Anterior cingulate cortex (tissue), 58 donors: ENCODE measurements at places on chromosomes 7 and 10.

DNA sequence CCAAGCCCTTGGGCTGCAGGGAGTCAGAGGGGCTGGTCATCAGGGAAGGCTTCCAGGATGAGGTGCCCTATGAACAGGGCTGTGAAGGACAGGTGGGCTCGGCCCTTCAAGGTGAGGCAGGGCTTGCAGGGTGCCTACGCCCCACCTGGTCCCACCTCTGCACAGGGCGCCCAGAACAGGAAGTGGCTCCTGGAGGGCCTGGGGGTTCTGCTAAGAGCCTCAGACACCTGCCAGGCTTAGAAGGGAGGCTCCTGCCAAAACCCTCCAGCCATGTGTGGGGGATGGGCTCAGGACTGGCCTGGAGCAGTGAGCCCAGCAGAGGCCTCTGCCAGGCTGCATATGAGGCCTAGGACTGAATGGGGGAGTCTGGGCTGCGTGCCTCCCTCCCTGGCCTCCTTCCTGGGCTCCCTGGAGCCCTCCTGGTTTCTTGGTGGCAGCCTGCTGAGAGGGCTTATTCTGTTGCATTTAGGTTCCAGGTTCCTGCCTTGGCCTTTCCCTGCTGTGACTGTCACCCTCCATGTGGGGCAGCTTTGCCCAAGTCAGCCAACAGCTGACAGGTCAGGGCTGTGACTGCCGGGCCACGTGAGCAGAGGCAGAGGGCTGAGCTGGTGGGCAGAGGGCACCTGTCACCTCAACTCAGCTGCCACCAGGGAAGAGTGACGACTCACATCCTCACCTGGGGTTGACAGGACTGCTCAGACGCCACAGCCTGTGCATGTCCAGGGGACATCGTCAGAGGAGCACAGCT is 45.2 kb upstream of the MSMB start:
- DNase-seq = no peak

- DNase-seq = no peak
These were observed 70.3 kb downstream of the KIF20B start for GRCh38 chr10:89771684-89772083.

- DNase-seq = no peak
These were observed at the start of gene PAX2 for GRCh38 chr10:100744987-100745881. PAX2 (plus strand) TSS chr10:100745582; CDS start chr10:100746261, 679 bp downstream.

- no peak for DNase-seq
These were observed 13.4 kb downstream of the HNRNPF start for GRCh38 chr10:43395571-43396060.

GRCh38 chr10:24307696-24308485 is 99.0 kb downstream of the KIAA1217 start:
- DNase-seq = no peak

DNA sequence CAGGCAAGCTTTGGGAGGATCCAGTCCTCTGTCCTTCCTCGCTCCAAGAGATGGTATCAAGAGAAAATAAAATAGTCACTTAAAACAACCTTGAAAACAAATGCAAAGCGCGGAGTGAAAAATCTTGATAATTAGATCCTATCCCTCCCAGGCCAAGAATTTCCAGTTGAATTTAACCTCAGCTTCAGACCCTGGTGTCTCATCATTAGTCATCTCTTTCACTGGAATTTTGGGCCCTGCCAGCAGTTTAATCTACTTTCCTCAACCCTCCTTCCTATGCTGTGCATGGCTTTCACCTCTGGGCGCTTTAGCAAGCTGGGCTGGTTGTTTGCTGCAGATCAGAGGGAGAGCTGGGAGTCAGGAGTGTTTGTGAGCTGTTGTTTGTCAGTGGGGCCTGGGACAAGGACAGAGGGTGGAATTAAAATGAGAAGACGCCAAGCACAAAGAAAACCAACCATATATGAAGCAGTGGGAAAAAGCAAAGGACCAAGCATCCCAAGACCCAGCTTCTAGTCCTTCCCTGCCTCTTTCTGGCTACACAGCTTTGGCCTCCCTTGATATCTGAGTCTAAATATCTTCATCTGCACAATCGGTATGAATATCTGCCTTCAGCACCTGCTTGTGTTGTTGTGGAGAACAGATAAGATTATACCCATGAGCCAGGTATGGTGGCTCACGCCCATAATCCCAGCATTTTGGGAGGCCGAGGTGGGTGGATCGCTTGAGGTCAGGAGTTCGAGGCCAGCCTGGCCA is 13.5 kb downstream of the MYOF start:
- no peak for DNase-seq

DNA sequence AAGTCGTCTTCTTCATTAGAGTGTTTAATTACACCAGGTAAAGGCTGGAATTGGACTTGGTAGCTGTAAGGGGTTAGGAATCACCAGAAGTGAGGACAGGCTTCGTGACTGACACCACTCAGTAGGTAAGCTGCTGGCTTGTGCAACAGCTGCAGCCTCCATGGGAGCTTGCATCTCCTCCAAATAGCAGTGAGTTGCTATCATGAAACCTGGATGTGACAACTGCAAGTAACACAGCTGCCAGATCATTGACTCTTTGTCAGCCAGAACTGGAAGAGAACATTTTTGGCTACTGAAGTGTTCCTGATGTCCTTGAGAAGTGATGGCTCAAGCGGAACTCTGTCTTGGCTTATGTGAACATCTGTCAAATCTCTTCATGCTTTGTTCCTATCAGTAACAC is 64.1 kb upstream of the MSRB2 start:
- no peak for DNase-seq

GRCh38 chr10:101829561-101830315 is 11.5 kb upstream of the OGA start:
- no peak for DNase-seq

GRCh38 chr10:525565-526315 is 163.7 kb downstream of the DIP2C start:
- DNase-seq = no peak

GRCh38 chr10:114492351-114493037 is 88.2 kb upstream of the AFAP1L2 start:
- DNase-seq = no peak

- DNase-seq = no peak
These were observed 1.1 kb downstream of the FKBP9 start for GRCh38 chr7:32958046-32959025.

DNA sequence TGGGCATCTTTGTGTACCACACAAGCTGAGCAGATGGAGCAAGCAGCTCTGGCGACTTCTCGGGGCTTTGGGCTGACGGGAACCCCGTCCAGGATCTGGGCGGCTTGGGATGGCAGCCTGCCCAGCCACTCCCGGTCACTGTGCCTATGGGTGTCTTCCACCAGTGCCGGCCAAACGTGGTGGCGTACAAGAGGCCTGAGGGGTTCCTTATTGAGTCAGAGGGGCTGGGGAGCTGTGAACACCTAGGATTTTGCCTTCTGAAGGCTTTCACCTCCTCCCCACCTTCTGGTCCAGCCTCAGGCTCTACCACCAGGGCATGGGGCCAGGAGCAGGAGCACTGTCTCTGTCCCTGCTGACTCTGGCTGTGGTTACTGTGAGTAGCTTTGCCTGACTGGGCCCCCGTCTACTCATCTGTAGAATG is 71.8 kb upstream of the PPIF start:
- DNase-seq = no peak

GRCh38 chr10:73413108-73413527 is 740 bp downstream of the ANXA7 start:
- DNase-seq = peak; percentile 25

DNA sequence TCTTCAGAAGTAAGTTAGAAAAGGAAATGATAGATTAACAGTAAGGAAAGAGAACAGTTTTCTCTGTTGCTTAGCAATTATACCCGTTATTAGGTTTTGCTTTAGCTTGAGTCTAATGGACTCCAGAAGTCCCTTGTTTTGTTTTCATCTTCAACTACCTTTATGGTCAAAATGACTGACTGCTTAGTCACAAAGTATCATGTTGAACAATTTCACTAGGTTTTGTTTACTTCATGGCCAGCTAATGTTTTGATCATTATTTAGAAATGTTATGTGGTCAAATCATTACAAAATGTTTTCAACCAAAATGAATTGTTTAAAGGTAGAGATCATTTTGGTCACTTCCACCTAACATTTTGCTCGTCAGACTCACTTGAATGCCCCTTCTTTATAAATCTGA is 1.9 kb downstream of the UBN2 start:
- no peak for DNase-seq

- no peak for DNase-seq
These were observed 972 bp downstream of the ORC5 start for GRCh38 chr7:104206841-104207240.

DNA sequence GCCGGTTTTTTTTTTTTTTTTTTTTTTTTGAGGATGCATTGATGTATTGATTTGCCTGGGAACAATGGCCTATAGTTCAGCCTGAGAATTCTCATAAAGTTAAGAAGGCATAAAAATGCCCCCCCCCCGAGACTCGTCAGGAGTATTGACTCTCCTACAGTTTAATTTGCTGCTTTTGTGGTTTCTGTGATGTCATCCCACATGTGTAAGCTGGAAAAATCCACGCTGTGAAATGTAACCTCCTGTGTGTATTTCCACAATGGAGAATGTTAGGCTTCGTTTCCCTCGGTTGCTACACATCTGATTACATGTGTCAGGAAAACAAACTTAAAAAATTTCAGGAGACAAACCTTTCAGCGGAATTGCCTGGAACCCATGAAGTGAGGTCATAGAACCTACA is 117.9 kb downstream of the FANK1 start:
- DNase-seq = no peak

DNA sequence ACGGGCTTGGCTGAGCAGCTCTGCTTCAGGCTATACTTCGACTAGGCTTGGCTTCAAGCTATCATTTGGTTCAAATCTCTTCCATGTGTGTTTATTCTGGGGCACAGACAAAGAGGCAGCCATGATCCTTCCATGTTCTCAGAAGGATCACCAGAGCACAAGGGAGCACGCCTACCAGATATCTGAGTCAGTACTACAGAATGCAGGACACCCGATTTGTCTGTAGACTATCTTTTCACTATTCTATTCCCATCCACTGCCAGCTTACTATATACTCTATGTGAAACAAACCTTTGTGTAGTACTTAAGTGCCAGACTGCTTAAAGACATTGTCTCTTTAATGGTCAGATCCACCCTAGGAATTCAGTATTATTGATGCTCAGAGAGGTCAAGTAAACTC is 35.1 kb downstream of the CH25H start:
- no peak for DNase-seq

GRCh38 chr10:7239312-7239985 is 171.4 kb downstream of the SFMBT2 start:
- DNase-seq = no peak

DNA sequence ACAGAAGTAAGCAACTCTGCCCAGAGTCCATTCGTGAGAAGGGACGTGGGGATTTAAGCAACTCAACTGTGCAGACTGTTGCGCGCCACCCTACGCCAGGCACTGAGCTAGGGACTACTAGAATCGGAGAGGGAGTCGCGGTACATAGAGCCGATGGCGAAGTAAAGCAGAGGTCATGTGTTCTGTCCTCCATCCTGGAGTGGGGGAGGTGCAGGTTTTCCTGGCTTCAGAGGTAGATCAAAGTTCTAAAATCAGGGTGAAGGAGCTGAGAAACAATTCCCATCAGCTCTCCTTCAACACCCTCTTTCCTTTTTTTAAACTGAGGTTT is 23.2 kb downstream of the SLC35G1 start:
- no peak for DNase-seq

- DNase-seq = no peak
These were observed 346.3 kb downstream of the DNAJB6 start for GRCh38 chr7:157682946-157683746.

- DNase-seq = no peak
These were observed 111.1 kb downstream of the TNS3 start for GRCh38 chr7:47470567-47471357.

GRCh38 chr10:131983780-131984179 is 2.1 kb upstream of the BNIP3 start:
- DNase-seq = no peak

DNA sequence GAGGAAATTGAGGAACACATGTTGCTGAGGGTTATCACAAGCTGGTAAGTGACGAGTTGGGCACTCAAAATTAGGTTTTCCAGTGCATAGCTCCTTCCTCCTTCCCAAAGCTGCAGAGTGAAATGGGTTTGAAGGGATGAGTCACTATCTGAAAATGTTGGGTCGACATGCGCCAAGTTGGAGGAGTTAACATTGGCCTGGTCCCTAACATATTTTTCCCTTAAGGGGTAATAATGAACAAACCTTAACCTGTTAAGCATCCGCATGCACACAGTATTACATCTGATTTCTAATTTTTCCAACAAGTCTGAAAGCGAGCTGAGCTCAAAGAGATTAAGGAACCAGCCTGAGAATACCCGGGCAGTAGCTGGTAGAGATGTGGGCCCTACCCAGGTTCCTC is 20.7 kb upstream of the TECTB start:
- no peak for DNase-seq

DNA sequence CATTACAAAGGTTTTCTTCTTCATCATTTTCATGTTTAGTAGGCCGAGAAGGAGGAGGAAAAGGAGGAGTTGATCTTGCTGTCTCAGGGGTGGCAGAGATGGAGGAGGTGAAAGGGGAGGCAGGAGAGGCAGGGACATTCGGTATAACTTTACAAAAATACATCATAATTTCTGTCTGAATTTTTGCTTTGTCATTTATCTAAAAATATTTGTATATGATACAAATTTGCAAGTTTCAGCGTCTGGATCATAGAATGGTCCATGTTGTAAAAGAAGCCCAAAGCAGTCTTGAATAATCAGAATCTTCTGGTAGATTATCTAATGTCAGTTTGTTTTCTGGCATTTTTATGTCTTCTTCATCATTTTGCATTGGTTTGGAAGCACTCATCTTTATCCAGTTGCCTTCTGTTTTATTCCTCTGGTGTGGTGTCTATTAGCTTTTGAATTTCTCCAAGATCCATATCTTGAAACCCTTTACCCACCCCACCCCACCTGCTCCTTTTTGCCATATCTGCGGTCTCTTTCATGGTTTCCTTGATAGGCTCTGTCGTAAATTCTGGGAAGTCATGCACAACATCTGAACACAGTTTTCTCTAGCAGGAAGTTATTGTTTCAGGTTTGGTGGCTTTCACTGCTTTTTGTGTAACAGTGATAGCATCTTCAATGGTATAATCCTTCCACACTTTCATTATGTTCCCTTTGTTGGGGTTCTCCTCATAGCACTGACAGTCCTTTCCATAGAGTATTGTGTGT is 95.0 kb downstream of the ST7 start:
- no peak for DNase-seq

GRCh38 chr10:97297556-97298222 is 5.3 kb upstream of the ARHGAP19 start:
- no peak for DNase-seq

- DNase-seq = peak; percentile 45
These were observed 47.1 kb upstream of the TMEM72 start for GRCh38 chr10:44864051-44864450.

GRCh38 chr7:96084881-96085553 is 236.9 kb downstream of the SLC25A13 start:
- no peak for DNase-seq

GRCh38 chr7:159145490-159145855 is 806 bp upstream of the VIPR2 start:
- no peak for DNase-seq

DNA sequence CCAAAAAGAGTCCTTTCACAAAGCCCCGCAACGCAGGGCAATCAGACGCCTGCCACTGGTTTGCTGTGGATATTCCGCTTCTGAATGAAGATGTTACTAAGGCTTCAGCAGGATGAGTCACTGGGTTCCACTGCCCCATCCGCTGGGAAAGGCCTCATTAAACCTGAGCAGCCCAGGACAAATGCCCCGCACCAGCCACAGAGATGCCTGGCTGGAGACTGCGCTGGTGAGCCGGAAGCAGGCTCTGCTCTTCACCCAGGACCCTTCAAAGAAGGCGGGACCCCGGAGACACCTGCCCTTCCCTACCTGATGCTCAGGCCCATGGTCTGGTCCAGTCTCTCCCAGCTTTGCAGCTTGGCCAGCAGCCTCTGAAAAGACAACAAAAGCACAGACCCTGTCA is 19.8 kb downstream of the MAD1L1 start:
- DNase-seq = no peak

- DNase-seq = no peak
These were observed 90.7 kb upstream of the KIAA1217 start for GRCh38 chr10:24118246-24118645.
